Left renal cortex interstitium (tissue), 4 donors: ENCODE measurements at places on chromosomes 3 and 15.

DNA sequence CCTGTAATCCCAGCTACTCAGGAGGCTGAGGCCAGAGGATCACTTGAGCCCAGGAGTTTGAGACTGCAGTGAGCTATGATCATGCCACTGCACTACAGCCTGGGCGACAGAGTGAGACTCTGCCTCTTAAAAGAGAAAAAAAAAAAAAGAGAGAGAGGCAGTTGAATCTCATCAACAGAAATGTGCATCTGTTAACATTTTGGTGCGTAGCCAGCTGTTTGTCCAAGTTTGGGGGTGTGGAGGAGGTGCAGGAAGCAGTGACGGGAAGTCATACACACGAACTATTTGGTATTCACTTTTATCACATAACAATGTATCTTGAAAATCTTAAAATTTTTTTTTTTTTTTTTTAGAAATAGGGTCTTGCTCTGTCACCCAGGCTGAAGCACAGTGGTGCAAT, 18.2 kb upstream of the CEMIP start:
- no peak for DNase-seq

- DNase-seq = no peak
These were observed 461 bp upstream of the FNDC3B start for GRCh38 chr3:172038798-172039435.

DNA sequence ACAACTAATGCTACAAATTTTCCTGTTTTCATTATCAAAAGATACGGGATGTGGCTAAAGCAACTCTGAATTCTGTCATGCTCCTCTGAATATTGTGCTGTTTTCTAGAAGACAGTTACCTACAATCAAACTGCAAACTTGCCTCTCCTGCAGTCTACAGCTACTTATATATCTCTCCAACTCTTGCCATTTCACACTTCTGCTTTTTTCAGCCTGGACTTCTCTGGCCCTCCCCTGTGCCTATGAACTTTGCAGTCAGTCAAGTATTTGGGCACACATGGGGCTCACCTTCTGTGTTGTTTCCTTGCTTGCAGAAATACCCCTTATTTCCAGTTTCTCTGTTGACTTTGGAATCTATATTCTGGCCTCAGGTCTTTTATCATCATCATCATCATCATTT, 575.6 kb downstream of the GRM7 start:
- no peak for DNase-seq

DNA sequence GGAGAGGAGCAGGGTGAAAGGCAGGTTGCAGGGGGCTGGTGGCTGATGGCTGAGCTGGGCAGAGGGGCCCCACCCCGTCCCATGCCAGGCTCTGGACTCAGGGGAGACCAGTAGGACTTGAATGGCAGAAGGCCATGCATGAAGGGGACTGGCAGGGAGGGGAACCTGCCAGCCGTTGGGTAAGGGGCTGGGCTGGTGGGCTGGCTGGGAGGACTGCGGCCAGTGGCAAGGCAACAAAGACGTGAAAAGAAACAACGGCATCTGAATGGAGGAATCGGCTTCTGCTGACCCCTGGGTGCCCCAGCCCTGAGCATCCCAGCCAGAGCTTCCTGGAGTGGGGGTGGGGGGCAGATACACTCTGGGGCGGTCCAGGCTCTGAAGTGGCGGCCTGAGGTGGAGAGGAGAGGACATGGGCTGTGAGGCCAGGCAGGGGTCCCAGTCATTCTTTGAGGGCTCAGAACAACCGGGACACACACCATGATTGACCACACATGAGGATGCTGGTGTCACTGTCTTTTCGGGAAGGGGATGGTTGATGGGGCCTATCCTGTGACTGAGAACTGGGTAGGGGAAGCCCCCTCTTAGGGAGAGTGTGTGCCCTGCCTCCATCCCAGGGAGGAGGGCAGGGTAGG, 11.7 kb downstream of the GLYCTK start:
- no peak for DNase-seq

GRCh38 chr3:101010296-101010695, 17.1 kb upstream of the ABI3BP start:
- no peak for DNase-seq

DNA sequence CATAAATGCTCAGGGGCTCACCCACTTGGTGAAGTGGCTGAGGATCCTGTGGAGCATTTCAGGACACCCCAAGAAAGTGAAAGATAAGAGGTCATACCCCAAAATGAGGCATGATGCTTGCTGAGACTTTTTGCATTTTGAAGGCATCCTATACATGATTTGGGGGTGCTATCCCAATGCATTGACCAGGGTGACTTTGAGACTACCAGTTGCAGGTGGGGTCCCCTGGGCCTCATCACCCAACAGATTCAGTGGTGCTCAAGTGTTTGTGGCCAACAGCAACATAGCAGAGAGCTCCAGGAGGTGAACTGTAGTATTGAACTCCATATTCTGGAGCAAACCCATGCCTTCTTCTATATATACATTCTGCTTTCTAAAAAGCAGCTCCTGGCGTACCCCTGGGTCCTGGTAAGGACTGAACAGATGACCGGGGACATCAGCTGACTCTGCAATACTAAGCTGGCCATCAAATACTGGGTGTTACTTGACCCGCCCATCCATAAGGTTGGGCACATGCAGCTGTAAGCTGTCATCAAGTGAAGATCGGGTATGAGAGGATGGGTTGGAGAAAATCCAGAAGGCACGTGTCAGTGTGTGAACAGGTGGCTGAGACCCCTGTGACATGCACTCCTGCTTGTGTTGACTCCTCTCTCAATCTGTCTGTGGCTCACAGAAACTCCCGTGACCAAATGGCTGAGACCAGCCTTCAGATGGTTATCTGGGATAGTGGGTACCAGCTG, 143.3 kb downstream of the KLF13 start:
- DNase-seq = no peak

DNA sequence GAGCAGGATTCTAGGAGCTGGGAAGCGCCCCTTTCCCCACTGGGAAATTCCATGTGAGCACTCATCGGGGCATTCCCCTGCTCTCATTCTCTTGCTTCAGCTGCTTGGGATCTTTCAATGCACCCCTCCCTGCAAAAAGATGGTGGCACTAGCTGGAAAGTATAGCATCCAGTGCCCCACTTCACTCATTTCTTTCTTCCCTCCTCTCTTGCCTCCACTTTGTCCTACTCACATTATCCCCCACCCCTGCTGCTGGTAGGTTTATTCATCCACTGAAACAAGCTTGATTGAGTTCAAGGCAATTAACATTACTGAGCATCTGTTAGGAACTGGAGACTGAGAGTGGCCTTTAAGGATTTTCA, 84.8 kb upstream of the LIMD1 start:
- DNase-seq = no peak
